CD4-positive, alpha-beta T cell treated with Interleukin-15 for 1 hour (primary cell): ENCODE measurements at places on chromosomes 1 and 21.

- DNase-seq, result no peak
Observed at GRCh38 chr1:87318056-87318650, 10.5 kb upstream of the LMO4 start.

DNA sequence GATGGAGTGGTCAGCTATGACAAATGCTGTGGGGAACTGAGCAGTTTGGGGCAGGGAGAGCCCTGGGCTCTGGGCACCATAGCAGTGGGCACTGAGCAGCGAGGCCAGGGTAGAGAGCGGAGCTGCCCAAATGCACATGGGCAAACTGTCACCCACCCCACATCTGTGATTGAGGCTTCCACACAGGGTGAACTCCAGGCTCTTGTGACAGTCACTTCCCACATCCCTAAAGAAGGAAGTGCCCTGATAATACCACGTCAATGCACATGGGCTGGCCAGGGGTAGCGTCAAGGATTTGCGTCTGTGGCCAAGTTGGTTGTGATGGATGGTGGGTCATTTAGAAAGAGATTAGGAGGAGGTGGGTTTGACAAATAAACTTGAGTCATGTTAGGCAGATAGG is 2.6 kb upstream of the GUCA2B start:
- DNase-seq, result no peak

DNA sequence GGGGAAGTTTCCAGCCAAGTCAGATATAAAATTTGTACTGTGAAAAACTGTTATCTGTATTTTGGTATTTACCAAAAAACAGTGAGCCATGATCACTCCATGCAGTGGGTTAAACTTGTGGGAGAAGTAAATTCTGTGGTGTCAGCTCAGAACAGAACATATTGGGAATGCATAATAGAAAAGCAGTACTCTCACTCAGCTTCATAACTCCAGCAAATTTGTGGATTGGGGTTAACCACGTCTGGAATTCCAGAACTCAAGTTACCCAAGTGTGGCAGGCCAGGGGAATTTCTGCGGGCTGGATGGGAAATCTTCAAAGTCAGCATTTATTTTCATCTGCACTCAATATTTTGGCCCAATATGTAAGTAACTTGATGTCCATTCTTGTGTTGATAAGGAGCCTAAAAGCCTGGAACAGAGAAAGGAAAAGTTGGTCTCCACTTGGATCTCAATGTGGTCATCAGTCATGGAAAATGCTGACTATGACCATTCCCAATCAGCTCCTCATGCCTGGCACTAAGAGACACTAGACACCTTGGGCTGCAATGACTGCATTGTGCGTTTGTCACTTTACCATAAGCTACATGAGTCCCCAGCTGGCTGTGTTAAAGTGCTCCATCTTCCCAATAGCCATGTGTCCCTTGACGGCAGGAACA is 39.1 kb upstream of the ENAH start:
- DNase-seq, result no peak

GRCh38 chr1:232570007-232570406 is 59.9 kb downstream of the SIPA1L2 start:
- no peak for DNase-seq

DNA sequence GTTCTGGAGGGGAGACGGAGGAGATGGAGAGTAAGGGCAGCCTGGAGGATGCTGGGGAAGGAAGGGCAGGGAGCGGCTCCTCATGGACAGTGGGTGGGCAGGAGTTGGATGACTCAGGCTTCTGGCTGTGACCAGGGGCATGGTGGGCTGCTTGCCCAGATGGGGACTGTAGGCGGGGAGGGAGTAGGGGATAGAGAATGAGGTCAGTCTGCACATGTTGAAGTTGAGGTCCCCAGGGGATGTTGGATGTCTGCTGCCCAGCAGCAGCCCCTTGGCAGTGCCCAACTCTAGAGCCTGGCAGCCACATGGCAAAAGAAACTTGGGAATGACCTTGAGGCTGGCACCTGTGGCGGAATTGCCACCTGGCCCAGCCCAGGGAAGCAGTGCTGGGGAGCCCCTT is 6.4 kb downstream of the SELENON start:
- DNase-seq, result no peak

GRCh38 chr1:224381880-224382548 is 25.3 kb downstream of the CNIH4 start:
- DNase-seq, result no peak

DNA sequence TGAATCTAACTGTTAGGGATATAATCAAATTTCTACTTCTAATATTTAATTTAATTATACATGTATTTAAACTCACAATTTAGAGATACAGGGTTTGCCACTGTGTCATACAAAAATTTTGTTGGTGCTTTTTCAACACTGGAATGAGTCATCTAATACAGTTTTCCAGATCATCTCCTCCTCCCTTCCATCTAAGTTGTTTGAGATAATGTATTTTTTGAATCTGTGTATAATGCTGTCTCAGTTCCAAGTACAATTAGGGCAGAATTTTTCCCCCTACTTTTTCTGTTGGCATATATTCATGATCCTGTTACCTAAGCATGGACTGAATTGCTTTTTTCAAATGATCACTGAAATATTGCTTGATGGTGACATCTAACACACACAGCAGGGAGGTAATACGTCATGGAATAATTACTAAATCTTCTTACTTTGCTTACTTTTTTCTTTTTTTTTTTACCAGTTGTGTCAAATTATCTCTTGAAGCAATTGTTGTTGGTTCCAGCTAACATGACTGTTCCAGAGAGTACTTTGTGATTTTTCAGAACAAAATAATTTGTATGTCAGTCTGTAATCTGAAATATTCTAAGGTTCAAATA is 146.0 kb downstream of the MAGI3 start:
- no peak for DNase-seq

DNA sequence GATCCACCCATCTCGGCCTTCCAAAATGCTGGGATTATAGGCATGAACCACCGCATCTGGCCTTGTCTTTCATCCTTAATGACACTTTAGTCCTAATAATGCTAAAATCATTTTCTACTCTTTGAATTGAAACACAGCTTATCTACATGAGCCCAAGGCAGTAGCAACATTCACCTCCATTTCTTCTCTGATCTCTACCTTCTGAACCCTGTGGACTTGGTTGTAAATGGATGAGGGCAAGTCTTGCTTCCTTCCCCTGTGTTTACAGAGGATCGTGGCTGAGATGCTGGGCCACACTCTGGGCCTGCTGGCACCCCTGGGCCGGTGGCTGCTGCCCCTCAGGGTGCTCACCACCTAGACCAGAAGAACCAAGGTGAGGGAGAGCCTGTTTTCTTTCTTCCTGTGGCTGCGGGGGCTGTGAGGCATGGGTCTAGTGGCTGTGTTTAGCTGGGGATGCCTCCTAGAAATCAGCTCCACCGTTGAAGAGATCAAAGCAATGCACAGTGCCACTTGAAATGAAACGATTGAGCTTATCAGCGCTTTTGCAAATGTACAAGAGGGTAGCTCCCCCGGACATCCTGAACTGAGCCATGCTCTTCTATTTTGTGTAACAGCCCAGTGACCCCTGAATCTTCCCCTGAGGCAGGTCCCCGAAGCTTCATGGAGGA is 32.2 kb upstream of the LGALS8 start:
- DNase-seq, result no peak

DNA sequence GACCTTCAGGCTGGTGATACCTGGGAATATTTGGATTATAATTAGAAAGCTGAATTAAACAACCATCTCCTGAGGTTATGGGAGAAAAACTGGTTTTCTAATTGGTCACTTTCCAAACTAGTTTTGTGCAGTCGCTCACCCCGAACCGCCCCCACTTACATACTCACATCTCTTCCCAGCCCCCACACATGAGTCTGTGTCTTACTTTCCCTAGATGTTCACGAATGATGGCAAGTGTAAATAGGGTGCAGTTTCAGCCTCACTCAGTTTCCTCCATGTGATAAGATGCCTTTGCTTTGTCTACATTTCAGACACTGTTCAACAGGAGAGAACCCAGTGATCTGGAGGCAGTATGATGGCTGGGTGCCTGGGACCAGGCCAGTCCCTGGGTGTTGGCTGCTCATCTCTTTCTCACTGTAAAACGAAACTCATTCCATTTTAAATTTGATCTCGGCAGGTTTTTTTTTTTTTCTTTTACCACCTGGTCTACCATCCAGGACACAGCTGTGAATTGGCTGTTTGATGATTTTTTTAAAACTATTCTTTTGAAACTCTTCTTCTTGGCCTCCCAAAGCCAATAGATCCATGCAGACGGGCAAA is 164.3 kb upstream of the RAB4A start:
- no peak for DNase-seq

- no peak for DNase-seq
Observed at GRCh38 chr1:173453982-173454381, 23.2 kb upstream of the PRDX6 start.

DNA sequence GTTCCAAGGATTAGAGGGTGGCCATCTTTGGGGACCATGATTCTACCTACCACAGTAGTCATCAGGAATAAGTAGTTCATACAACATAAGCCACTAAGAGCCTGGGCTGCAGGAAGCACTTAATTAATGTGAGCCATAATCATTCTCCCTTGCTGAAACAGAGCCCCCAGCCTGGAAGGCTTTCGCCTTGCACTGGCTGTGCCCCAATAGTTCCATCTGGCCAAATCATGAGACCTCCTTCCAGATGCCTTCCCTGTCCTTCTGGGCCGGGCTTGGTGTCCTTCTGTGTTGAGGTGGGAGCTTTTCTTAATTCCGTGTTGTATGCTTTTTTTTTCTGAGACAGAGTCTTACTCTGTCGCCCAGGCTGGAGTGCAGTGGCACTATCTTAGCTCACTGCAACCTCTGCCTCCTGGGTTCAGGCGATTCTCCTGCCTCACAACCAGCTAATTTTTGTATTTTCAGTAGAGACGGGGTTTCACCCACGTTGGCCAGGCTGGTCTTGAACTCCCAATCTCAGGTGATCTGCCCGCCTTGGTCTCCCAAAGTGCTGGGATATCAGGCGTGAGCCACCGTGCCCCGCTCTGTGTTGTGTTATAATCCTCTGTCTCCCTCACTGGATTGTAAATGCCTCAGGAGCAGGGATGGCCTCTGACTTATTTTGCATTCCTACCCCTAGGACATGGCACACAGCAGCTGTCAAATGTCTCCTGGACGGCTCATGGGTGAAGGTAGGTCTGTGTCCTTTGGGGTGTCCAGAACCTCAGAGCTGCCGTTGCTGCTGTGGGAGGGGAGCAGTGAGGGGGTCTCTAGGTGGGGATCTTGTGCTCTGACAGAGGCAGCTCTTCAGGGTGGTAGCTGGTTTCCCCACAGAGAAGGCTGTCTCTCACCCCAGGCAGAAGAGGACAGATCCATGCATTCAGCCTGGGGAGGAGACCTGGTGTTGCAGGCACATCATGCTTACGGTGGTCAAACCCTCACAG is 10.1 kb downstream of the GNG4 start:
- DNase-seq, result no peak

GRCh38 chr1:94083681-94084080 is 37.3 kb downstream of the ABCA4 start:
- DNase-seq, result no peak

DNA sequence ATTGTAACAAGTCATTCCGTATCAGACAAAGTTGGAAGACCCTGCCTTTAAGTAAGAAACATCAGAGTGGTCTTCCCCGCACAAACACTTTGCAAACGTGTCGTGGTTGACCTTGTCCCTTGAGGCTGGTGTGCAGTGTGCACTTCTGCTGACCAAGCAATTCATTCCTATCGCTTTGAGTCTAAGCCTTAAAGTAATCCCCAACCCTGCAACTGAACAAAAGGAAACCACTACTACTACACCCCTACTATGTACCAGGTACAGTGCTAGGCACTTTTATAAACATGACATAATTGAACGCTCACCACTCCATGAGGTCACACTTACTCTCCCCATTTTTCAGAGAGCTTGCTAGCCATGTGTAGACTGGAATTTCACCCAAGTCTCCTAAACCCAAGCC is 10.6 kb downstream of the ITPKB start:
- no peak for DNase-seq

GRCh38 chr1:172845371-172845770 is 186.5 kb downstream of the FASLG start:
- DNase-seq, result peak; percentile 24

- no peak for DNase-seq
Observed at GRCh38 chr1:242205622-242206489, 207.0 kb upstream of the MAP1LC3C start.

DNA sequence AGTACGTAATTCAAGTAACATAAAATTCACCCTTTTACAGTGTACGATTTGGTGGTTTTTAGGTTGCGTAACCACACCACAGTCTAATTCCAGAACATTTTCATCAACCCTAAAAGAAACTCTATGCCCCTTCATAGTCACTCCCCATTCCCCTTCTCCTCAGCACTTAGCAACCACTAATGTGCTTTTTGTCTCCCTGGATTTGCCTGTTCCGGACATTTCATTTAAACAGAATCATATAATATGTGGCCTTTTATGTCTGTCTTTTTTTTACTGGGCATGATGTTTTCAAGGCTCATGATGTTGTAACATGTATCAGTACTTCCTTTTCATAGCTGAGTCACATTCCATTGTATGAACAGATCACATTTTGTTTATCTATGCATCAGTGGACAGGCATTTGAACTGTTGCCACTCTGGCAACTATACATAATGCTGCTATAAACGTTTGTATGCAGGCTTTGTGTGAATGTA is 20.8 kb downstream of the OBSCN start:
- DNase-seq, result no peak

DNA sequence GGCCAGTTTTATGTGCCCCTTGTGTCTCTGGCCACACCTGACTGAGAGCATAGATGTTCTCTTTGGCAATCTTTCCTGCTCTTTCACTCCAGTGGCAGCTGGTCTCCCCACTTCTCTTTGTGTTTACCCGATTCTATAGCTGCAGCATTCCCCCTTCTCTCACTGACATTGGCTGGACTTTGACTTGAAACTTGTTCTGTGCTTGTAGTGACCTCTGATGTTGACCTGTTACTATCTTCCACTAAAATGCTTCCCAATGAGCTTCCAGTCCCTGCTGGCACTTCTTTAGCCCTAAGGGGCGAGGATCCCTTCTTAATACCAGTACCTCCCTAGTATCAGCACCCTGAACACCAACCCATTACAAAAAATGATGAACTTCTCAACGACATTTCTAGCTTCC is 653.3 kb downstream of the LTN1 start:
- DNase-seq, result no peak

DNA sequence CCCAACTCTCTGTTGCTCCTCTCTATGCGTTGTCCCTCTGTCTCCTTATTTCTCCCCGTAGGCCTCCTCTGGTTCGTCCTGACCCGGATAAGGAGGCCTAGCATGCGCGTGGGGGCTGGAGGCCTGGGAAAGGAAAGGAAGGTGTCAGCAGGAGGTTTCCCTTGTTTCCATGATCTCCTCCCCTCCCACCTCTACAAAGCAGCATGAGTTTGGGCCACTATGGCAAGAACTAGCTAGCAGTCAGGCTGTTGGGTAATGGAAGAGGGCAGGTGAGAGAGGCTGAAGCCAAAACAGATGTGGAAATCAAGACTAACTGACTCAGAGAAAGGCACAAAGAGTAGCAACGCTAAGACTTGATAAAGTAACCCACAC is 687 bp upstream of the SEMA6C start:
- DNase-seq, result no peak

GRCh38 chr1:40592107-40592803 is 60.8 kb downstream of the ZNF684 start:
- DNase-seq, result no peak

DNA sequence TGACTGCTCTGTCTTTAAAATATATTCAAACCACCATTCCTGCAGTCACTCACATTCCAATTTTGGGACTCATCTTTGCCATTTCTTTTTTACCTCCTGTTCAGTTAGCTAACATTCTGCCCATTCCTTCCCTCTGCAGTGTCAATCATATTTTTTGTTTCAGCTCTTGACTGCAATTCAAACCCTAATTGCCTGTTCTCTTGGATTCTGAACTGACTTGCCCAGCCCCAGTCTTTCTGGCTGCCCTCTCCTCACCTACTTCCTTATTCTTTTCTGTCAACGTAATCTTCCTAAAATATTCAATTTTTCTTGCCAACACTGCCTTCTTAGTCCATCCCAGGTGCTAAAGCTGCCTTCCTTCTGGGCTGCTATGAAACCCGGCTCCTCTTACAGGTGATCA is 6.1 kb downstream of the PRDM2 start:
- no peak for DNase-seq
